ENCODE measurements at places on chromosomes 16 and 17.
A peak's percentile ranks its signal among the peaks of the same experiment; 100 is the strongest.

GRCh38 chr17:13086142-13086769 is 68.4 kb upstream of the ELAC2 start:
- DNase-seq = no peak

- no peak for DNase-seq
These were observed 6.1 kb downstream of the ABCC3 start for GRCh38 chr17:50640686-50641351.

DNA sequence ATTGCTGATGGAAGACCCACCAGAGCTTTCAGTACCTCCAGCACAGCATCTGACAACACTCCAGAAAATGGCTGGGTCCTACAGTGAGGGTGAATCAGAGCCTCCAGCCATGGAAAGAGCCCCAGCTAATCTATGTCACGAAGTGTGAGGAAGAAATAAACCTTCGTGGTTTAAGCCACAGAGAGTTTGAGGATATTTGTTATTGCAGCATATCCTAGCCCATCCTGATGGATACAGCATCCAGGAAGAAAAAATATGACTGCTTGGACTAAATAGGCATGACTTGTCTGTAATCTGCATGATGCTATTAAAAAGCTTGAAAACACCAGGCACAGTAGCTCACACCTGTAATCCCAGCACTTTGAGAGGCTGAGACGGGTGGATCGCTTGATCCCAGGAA is 13.3 kb upstream of the CCL17 start:
- no peak for DNase-seq

GRCh38 chr16:77336637-77337036 is 98.2 kb downstream of the ADAMTS18 start:
- DNase-seq = no peak

GRCh38 chr17:56142781-56143180 is 10.5 kb upstream of the ANKFN1 start:
- no peak for DNase-seq

GRCh38 chr17:2030779-2031163 is 818 bp downstream of the DPH1 start:
- no peak for DNase-seq

GRCh38 chr17:65918500-65918899 is 273.4 kb downstream of the CEP112 start:
- DNase-seq = no peak

GRCh38 chr17:63478814-63479494 is 2.1 kb downstream of the ACE start:
- DNase-seq = peak; percentile 71

DNA sequence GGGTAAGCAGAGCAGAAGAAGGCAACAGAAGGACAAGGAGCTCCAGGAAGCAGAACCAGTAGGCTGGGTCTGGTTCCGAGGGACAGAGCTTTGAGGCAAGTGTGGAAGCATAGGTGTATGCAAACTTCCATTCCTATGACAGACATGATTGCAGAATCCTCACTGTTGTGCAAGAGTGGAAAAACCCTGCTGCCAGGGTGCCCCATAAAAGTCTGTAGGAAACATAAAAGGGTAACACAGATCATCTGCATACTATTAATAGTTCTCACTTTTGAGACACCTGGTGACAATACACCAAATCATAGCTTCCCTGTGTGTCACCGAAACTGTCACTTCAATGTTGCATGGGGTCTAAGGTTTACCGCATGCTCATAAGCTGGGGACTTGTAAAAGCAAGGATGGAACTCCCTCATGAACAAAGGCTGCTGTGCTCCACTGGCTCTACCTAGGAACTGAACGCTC is 39.7 kb downstream of the ARHGAP17 start:
- DNase-seq = no peak

- DNase-seq = no peak
These were observed 22.7 kb downstream of the GINS3 start for GRCh38 chr16:58415003-58415402.

DNA sequence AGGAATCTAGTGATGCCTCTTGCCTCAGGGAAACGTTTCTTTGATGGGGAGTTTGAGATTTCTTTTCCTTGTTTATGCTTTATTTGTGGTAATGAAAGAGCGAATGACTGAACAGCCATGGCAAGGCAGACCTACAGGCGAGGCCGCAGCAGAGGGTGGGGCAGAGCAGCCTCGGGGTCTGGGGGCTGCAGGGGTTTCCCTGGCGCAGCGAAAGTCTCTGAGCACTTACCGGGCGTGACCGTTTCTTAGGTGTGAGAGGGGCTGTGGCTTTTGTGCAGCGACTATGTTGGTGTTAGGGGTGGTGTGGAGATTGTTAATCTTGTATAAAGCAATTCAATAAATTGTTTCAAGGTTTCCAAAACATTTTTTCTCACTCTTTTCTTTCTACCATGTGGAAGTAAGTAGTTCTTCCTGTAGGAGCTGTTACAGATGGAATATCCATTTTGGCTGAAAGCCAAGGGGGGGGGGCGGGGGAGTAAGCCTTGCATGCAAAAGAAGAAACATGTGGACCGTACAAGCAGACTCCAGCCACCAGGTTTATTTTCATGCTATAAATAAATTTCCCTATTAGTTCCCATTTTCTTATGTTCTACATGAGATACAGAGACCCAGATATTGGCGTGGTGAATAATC is 34.8 kb downstream of the UBN1 start:
- DNase-seq = no peak

- peak; percentile 77 for DNase-seq
These were observed 375 bp upstream of the SPN start for GRCh38 chr16:29662729-29663015.

DNA sequence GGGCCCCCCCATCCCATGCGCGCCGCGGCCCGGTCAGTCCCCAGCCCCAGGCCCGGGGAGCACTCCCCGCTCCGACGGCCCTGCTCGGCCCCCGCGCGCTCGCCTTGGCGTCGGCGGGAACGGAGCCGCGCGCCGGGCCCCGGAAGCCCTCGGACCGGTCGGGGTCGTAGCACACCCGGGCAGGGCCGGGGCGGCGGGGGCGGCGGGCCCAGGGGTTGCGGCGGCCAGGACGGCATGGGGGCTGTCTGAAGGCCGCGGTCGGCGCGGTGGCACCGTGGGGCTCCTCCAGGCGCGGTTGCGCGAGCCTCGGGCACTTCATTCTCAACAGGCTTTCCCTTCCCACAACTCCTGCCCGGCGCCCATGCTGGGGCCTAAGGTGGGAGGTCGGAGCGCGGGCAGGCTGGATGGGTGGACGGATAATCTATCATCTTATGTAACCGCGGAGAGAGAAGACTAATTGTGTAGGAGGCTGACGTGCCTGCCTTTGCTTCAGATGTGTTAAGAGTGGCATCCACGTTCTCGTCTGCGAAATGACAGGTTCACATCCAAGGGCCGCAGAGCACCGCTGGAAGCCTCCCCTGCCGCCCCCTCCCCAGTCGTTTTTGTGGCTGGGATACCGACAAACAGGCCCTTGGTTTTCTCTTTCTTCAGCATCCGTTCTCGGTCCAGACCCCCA is 708 bp downstream of the BAIAP2 start:
- DNase-seq = no peak

- DNase-seq = no peak
These were observed 36.4 kb downstream of the SNX20 start for GRCh38 chr16:50644729-50645128.

- no peak for DNase-seq
These were observed 52.0 kb upstream of the ACSM2B start for GRCh38 chr16:20628213-20628612.

GRCh38 chr17:1110862-1111598 is 68.8 kb downstream of the ABR start:
- no peak for DNase-seq

GRCh38 chr16:81832801-81833547 is 53.9 kb downstream of the PLCG2 start:
- no peak for DNase-seq

DNA sequence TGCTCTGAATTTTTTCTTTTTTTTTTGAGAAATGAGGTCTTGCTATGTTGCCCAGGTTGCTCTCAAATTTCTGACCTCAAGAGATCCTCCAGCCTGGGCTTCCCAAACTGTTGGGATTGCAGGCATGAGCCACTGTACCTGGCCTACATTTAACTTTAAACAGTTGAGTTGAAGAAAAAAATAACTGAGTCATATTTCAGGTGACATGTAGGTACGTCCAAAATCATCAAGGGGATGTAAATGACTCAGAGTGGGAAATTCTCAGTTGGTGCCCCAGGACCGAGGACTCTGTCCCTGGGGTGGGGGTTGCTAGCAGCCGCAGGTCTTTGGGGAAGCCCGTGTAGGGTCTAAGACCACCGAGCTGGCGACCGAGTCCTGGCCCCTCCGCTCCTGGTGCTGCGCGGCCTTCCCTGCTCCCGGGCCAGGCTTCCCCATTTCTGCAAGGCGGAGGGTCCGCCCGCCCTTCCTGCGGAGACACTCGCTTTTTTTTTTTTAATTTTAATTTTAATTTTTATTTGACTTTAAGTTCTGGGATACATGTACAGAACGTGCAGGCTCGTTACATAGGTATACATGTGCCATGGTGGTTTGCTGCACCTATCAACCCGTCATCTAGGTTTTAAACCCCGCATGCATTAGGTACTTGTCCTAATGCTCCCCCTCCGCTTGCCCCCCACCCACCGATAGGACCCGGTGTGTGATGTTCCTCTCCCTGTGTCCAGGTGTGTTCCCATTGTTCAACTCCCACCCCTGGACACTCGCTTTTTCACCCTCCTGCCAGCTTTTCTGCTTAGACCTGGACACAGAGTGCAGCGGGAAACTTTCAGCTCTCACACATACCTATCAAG is 12.7 kb upstream of the N4BP1 start:
- no peak for DNase-seq

GRCh38 chr17:50386510-50386909 is 10.8 kb downstream of the LRRC59 start:
- DNase-seq = no peak

GRCh38 chr16:80996688-80997138 is 10.0 kb downstream of the CMC2 start:
- no peak for DNase-seq

DNA sequence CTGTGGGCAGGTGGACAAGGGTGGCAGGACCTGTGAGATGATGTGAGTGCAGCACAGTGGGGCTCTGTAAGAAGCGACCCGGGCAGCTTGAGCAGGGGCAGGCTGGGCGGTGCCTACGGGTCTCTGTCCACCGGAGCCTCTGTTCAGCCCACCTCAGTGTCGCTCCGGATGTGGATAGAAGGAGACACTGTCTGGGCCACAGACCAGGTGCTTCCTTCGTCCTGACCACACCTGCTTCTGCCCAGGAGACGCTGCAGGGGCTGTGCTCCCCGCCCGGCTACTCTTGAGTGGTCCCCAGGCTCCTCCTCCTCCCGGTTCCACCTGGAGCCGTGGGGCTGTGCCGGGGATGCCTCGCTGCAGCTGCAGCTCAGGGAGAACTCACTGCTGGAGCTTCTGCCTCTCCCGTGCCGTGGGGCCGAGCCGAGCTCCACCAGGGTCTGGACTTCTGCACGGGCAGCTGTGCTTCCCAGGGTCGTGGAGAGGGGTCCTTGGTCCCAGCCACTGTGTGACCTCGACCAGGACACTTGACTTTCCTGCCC is 21.5 kb downstream of the METRNL start:
- DNase-seq = no peak

DNA sequence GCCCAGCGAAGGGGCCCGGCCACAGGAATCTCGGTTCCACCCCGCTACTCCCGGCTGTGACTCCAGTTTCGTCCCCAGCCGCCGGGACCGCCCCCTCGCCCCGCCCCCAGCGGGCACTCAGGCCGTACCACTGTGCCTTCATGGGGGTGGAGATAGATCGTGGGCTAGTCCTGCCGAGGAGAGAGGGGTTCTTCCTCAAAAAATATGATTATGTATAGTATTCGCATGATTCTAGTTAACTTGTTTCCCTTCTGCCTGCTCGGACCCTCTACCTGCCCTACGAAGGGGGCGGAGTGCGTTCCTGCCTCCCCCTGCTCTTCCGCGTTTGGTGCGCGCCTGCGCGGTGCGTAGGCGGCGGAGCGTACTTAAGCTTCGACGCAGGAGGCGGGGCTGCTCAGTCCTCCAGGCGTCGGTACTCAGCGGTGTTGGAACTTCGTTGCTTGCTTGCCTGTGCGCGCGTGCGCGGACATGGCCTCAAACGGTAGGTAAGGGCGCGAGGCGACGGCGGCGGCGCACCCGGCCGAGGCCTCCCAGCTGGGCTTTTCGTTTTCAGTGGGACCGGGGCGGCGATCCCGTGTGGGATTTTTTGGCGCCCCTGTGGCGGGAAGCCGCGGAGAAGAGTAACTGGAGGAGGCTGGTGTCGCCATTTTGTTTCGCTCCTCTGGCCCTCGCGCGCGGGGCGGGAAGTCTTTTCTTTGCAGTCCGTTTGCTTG is at the start of gene FUS:
FUS (plus strand) TSS at position 393 of the 713 bp plus-strand sequence; CDS start at position 469, 76 bp downstream.
- peak; percentile 87 for DNase-seq

DNA sequence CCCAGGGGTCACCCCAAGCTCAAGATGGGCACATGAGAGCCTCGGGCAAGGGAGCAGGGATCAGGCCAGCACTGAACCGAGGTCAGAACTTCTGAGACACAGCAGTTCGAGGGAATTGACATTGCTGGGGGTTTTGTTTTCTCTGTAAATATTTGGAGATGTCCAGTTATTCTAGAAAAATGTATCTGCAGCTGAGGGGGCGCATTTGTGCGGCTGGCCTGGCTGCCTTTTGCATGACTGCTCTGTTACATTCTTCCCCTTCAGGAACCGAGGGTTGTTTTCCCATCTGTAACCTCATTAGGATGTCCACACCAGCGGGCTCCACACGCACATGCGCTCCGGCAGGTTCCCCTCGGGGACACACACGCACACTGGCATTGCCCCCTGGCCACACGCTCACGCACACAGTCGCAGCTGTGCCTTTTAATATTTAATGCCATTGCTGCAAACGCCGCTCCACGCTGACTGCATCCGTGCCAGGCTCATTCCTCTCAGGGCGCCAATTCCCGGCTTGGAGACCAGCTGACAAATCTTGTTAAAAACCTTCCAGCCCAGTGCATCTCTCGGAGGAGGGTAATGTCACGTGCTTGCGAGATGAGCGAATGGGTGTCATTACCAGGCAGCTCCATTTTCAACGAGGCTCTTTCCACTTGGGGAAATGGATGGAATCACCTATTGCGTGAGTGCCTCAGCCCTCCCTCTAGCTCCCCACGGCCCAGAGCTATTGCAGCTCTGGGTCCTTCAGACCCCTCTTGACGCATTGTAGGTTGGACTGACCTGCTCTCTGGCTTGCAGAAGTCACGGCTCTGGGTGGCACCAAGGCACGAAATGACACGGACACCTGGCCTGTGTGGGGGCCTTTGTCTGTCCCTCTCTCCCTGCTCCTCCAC is 13.1 kb downstream of the CCR7 start:
- DNase-seq = no peak
